ENCODE measurements at places on chromosomes 12 and 14.

- DNase-seq = no peak
Measured at GRCh38 chr14:36626151-36626550, 35.5 kb upstream of the PAX9 start.

DNA sequence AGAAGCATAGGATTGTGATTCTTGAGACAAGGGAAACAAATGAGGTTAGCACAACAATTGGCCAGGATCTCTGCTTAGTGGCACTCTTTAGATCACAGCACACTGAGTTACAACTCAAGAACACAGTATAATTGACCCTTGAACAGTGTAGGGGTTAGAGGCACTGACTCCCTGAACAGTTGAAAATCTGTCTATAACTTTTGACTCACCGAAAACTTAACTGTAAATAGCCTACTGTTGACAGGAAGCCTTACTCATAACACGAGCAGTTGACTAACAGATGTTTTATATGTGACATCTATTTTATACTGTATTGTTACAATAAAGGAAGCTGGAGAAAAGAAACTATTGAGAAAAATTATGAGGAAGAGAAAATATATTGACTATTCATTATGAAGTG, 296.1 kb downstream of the RERGL start:
- DNase-seq = no peak

GRCh38 chr12:10310926-10311720, 3.5 kb downstream of the KLRD1 start:
- no peak for DNase-seq

GRCh38 chr14:85178864-85179263, 351.1 kb upstream of the FLRT2 start:
- DNase-seq = peak; percentile 1

- no peak for DNase-seq
Measured at GRCh38 chr12:2288471-2288870, 235.7 kb downstream of the CACNA1C start.

DNA sequence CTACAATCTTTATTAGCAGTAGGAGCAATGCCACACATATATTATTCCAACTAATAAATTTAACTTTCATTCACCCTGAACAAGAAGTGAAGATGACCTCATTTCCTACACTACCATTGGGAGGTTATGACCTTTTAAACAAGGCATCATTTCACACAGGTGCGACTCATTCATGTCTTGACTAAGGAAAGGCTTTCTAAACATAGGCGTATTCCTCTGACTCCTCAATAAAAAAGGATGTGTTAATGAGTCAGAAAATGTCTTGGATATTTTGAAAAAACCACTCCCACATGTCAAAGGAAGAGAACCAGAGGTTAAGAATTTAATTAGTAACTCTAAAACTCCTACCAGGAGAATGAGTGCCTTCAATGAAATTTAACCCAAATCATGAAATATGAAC, 115.2 kb downstream of the PRICKLE1 start:
- DNase-seq = no peak

GRCh38 chr12:116773276-116773731, 35.2 kb downstream of the RNFT2 start:
- DNase-seq = peak; percentile 63

GRCh38 chr12:76562130-76562529, 2.6 kb upstream of the OSBPL8 start:
- DNase-seq = no peak

GRCh38 chr12:99619389-99620158, 28.0 kb upstream of the GARIN6 start:
- DNase-seq = peak; percentile 15

- no peak for DNase-seq
Measured at GRCh38 chr12:66999141-66999540, 270.0 kb upstream of the CAND1 start.

GRCh38 chr12:31732926-31733548, 4.2 kb upstream of the AMN1 start:
- DNase-seq = peak; percentile 54

GRCh38 chr14:67674480-67675218, at the start of gene VTI1B:
TSS of gene VTI1B (minus strand) at chr14:67674632. CDS start at chr14:67674489, 143 bp downstream.
- DNase-seq = peak; percentile 94

GRCh38 chr12:25566202-25566949, 13.3 kb upstream of the LMNTD1 start:
- no peak for DNase-seq

DNA sequence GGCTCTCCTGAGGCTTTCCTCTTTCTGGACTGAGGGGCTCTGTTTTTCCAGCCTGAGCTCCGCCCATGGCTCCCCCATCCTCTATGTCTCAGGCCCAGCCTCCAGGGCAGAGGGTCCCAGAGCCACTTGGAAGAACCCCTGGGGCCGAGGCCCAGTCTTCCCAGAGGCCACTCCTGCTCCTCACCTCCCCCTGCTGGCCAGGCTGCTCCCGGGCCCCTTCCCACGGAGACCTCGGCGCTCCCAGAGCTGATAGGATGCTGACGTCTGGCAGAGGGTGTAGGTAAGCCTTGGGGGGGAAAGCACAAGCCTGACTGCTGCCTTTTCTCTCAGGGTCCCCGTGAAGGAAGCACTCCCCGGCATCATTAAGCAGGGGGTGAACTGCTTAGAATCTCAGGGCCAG, 51.4 kb downstream of the ERH start:
- peak; percentile 95 for DNase-seq

DNA sequence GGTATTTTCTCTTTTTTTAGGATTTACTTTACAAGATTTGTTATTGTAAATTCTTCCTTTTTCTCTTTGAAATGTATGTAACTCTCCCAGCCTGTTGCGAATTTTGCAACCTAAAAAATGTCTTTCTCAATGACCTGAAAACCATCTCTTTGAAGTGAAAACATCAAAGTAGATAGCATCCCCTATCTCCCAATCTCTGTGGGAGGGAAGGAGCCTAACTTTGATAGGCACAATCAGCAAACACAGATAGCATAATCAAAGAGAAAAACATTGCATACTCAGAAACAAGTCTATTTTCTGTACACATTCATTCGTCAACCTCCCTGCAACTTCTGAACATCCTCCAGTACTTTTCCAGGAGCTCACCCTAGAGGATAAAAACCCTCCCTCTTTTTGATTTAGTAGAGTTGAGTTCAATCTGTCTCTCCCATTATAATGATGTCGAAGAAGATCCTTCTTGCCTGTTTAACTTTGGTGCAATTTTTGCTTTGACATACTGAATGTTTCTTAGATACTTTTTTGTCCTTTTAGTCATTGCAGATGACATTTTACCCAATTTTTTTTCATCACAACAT, 849.2 kb upstream of the LRFN5 start:
- DNase-seq = no peak

GRCh38 chr12:7935590-7936581, at the start of gene SLC2A3:
TSS of gene SLC2A3 (minus strand) at chr12:7936187. CDS start at chr12:7936034, 153 bp downstream.
- DNase-seq = peak; percentile 89

DNA sequence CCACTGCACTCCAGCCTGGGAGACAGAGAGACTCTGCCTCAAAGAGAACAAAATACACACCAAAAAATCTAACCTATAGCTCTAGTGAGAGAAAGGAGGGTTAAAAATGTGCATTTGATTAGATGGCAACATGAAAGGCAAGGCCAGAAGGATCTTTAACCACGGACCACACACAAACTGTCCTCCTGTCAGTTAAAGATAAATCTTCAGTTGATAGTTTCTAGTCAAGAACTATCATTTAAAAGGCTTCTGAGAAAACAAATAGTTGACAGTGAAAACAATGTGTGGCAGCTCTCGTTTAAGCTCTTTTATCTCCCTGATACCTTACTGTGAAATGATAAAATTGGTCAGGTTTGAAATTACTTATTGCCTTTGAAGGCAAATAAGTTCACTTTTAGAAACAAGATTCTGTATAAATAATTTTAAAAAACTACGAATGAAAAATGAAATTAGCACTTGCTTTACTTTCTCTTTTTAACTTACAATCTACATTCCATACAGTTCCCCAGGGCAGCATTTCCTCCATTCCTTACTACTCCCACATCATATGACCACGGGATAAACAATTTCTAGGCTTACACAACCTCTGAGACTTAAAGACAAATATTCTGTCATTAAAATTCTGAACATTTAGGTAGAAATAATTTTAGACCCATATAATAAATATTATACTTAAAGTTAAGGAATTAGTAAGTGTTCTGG, 71.4 kb upstream of the GNPNAT1 start:
- no peak for DNase-seq

GRCh38 chr12:115296613-115297198, 612.7 kb upstream of the TBX3 start:
- DNase-seq = no peak

- DNase-seq = no peak
Measured at GRCh38 chr14:55053500-55053899, 2.1 kb downstream of the MAPK1IP1L start.

DNA sequence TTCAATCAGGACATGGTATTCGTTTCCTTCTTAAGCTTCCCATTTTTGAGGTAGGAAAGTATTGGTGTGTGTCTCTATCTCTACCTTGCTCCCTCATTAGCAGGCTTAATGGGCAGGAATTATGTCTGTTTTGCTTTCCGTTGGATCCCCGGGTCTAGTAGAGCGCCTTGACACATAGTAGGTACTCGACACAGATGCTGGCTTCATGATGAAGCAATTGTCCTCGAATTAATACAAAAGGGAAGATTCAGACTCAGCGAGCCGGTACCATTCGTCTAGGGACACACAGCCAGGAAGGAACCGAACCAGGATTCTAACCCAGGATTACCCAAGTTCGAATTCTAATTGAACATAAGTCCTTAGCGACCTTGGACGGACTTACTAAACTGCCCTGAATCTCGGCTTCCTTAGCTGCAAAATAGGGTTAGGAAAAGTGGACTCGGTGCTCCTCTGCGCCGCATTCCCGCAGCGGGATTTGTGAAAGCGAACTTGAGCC, 496 bp upstream of the ISCU start:
- DNase-seq = no peak

- no peak for DNase-seq
Measured at GRCh38 chr12:52772188-52772587, 5.0 kb downstream of the KRT76 start.

GRCh38 chr12:69099201-69099837, 140.1 kb upstream of the CPSF6 start:
- DNase-seq = peak; percentile 26

- peak; percentile 70 for DNase-seq
Measured at GRCh38 chr12:55842681-55843429, at the start of gene MMP19. TSS of gene MMP19 (minus strand) at chr12:55842936. CDS start at chr12:55842830, 106 bp downstream.

- DNase-seq = no peak
Measured at GRCh38 chr12:47751561-47751960, 7.1 kb downstream of the RAPGEF3 start.

DNA sequence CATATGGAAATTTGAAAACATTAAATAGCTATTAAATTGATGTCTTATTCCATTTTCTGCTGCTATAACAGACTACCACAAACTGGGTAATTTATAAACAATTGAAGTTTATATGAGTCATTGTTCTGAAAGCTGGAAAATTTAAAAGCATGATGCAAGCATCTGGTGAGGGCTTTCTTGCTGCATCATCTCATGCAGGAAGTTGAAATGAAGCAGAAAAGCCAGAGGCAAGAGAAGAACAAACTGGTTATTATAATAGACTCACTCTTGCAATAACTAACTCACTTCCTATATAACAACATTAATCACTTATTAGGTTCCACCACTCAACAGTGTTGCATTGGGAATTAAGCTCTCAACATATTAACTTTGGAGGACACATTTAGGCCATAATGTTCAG, 1277.4 kb downstream of the LRFN5 start:
- no peak for DNase-seq

DNA sequence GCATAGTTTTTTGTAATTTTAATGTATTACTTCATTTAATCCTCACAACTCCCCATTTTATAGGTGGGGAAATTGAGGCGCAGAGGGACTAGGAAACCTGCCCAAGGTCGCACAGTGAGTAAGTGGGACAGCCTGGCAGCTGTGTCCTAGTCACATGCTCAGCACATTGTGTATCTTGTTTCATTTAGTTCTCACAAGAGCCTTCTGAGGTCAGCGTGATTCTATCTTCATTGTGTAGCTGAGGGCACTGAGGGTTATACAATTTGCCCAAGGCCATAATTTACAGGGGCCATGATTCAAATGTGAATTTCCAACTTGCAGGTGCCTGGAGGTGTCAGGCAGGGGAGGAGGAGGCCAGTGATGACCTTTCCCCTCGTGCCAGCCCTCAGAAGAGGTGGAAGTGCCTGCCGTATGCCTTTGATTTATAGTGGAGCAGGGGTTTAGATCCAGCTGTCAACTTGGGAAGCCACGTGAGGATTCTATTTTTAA, 30.3 kb upstream of the SMOC1 start:
- no peak for DNase-seq

GRCh38 chr12:24379433-24379832, 430.0 kb upstream of the SOX5 start:
- no peak for DNase-seq

DNA sequence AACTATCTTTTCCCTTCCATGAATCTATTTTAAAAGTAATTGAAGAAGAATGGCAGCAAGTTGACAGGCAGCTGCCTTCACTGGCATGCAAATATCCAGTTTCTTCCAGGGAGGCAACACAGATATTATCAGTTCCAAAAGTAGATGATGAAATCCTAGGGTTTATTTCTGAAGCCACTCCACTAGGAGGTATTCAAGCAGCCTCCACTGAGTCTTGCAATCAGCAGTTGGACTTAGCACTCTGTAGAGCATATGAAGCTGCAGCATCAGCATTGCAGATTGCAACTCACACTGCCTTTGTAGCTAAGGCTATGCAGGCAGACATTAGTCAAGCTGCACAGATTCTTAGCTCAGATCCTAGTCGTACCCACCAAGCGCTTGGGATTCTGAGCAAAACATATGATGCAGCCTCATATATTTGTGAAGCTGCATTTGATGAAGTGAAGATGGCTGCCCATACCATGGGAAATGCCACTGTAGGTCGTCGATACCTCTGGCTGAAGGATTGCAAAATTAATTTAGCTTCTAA, 18.4 kb downstream of the TMPO start:
- no peak for DNase-seq

GRCh38 chr14:90839024-90839888, 23.0 kb upstream of the TTC7B start:
- no peak for DNase-seq

- DNase-seq = peak; percentile 5
Measured at GRCh38 chr14:66509874-66510273, 1.9 kb downstream of the GPHN start.

- DNase-seq = no peak
Measured at GRCh38 chr14:73783107-73783727, 68.4 kb upstream of the PTGR2 start.

DNA sequence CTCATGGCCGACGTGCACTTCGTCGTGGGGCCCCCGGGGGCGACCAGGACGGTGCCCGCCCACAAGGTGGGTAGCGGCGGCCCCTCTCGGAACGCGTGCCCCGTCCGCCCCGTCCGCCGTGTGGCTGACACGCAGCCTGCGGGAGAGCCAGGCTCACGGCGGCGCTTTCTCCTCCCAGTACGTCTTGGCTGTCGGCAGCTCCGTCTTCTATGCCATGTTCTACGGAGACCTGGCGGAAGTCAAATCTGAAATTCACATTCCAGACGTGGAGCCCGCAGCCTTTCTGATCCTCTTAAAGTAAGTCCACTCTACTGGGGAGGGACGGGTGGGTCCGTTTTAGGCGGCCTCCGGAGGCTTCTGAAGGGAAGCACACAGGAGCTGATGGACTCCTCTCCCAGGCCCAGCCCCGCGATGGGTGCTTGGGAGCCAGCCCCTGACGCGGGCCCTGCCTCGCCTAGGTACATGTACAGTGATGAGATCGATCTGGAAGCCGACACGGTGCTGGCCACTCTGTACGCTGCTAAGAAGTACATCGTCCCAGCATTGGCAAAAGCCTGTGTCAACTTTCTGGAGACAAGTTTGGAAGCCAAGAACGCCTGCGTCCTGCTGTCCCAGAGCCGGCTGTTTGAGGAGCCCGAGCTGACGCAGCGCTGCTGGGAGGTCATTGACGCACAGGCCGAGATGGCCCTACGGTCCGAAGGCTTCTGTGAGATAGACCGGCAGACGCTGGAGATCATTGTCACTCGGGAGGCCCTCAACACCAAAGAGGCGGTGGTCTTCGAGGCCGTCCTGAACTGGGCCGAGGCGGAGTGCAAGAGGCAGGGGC, 1.1 kb downstream of the BTBD6 start:
- peak; percentile 85 for DNase-seq

Measured in H7 (cell line).